Stimulated activated CD4-positive, alpha-beta T cell treated with anti-CD3 and anti-CD28 coated beads, Interleukin-1b, Interleukin-23, amount 100 ng/mL, for 1 hour (primary cell): ENCODE measurements at places on chromosomes 16 and 17.

DNA sequence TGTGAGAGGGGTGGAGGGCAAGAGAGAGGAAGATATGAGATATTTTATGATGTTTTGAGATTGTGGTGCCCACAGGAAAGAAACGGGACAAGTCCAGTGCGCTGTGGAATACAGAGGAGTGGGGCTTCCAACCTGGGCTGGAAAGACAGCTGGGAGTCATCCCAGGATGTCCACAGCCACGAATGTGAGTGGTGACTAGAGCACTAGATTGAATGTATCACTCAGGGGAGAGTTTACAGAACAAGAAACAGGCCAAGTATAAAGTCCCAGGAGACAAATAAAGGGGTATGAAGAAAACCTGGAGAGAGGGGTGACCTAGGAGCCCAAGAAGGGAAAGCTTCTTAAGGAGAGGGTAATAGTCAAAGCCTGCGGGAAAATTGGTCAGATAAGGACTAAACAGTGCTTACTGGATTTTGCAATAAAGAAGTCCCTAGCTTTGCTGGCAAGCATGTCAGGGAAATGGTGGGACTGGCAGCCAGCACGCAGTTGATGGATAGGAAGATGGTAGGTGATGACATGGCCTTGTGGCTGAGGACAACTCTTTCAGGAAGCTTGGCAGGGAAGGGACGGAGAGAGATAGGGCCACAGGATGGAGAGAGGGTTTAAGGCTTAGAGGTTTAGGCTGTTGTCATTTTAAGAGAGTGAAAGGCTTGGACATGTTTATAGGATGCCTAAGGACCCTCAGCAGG lies 114.5 kb downstream of the AXIN2 start:
- no peak for DNase-seq

DNA sequence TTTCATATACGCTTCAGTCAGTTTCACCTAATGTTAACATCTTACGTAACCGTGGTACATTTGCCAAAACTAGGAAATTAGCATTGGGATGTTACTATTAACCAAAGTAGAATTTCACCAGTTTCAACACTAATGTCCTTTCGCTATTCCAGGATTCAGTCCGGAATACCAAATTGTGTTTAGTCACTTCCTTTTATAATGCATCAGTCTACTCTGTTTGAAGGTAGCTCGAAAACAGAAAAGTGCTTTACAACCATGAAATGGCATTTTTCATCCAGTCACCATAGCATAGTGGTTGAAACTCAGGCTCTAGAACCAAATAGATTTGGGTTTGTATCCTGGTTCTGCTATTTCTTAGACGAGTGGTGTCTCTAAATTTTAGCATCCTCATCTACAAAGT lies 29.4 kb downstream of the AP2B1 start:
- DNase-seq: no peak

- DNase-seq: no peak
Observed at GRCh38 chr16:85438981-85439685, 174.0 kb upstream of the GSE1 start.

DNA sequence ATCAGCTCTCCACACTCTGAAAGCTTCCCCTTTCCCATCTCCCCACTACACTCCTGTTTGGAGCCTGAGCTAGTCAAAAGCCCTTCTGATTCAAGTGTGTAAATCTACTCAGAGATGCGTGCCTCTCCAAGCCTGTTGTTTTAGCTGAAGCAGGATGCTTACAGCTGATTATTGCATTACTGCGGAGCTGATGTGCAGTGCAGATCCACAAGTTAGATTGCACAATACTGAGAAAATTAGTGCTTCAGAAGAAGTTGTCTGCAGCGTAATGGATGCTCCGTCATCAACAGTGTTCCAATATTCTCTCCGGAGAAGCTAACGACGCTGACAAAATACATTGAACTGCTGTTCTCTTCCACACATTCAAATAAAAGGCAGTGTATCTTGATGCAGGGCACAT lies 44.8 kb upstream of the NLRP1 start:
- DNase-seq: no peak

GRCh38 chr17:81138083-81138482 lies 27.2 kb upstream of the PVALEF start:
- DNase-seq: no peak

GRCh38 chr16:16096121-16096857 lies 127.0 kb downstream of the ABCC6 start:
- DNase-seq: no peak

GRCh38 chr16:69423189-69423588 lies 1.2 kb upstream of the CYB5B start:
- no peak for DNase-seq

- DNase-seq: no peak
Observed at GRCh38 chr17:632560-632959, 82.1 kb downstream of the VPS53 start.

DNA sequence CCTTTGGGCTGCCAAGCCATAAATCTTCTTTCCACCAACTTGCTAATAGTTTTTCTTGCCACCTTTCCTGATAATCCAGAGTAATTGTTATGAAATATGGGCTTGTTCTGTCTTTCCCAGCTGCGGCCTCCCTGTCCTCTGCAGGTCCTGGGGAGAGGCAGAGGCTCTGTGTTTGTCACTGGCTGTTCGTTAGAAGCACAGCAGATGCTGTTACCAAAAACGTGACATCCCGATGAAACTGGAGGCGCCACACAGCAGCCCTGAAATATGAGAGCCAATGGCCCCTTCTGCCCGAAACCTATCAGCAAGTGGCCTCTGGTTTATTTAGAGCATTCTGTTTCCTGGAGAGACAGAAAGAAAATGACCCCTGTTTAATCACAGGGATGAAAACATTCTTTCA lies 115.1 kb upstream of the ANKFN1 start:
- DNase-seq: no peak

GRCh38 chr17:37447641-37448040 lies 41.0 kb downstream of the TADA2A start:
- DNase-seq: no peak

GRCh38 chr17:73783945-73784603 lies 139.8 kb upstream of the SDK2 start:
- DNase-seq: no peak

- no peak for DNase-seq
Observed at GRCh38 chr17:71757156-71757555, 363.7 kb upstream of the SOX9 start.

GRCh38 chr17:39965017-39965699 lies 2.4 kb downstream of the GSDMA start:
- no peak for DNase-seq

DNA sequence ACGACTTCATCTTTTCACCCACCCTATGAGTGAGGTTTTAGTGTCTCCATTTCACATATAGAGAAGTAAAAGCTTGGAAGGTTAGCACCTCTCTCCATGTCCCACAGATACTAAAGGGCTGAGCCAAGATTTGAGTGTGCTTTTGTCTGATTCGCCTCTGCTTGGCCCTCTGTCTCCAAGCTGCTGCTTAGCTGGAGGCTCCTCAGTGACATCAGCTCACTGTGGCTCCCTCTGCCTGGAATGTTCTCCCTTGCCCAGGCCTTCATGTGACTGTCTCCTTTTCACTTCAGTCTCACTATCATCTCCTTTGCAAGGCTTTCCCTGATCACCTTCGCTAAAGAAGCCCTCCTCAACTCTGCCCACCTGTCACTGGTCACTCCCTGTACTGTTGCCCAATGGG lies 84.5 kb upstream of the HSBP1 start:
- DNase-seq: no peak

DNA sequence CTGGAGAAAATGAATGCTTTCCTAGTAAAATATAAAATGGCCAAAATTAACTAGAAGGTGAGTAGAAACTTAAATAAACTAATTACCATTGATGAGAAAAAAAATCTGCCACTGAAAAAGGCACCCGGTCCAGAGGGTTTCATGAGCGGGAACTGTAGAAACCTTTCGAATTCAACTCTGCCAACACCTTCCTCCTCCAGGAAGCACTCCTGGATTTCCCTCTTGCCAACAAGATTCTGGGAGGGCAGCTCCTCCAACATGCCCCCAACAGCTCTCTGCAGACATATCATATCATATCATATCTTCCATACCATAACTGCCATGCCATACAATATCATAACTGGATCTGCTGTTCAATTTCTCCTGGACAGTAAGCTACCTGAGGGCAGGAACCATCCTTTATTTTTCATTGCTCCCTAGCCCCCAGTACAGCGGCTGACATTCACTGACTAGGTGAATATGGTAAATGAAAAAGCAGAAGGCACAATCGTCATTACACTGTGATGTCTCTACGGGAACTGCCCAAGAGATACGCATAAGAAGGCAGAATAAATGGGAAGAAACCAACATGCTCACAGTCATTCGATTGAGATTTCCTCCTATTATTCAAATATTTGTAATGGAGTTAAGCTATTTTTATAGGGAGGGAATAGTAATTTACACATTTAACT lies 9.2 kb downstream of the ARHGAP27 start:
- no peak for DNase-seq

GRCh38 chr17:15398736-15399331 lies 57.4 kb upstream of the TEKT3 start:
- DNase-seq: no peak

GRCh38 chr16:51166091-51166490 lies 15.0 kb upstream of the SALL1 start:
- DNase-seq: no peak

DNA sequence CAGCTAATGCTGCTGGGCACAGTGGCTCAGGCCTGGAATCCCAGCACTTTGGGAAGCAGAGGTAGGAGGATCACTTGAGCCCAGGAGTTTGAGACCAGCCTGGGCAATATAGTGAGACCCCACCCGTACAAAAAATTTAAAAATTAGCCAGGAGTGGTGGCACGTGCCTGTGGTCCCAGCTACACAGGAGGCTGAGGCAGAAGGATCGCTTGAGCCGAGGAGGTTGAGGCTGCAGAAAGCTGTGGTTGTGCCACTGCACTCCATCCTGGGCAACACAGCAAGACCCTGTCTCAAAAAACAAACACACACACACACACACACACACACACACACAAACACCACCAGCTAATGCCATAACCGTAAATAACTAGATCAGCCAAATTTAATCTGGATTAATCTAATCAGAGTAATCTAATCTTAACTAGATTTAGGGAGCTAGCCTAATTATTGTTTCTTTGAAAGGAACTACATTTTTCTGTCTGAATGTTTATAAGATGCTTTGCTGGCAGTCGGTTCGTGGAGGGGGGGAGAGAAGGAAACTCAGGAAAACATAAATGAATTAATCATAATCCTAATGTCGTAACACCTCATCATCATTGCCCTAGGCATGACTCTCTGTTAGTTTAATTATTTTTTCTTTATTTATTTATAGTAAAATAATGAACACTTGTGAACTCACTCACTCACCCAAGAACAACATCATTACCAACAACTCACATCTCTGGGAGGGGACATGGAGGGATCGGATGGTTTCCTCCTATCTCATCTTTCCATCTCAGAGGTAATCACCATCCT lies 12.5 kb upstream of the RBBP6 start:
- DNase-seq: no peak
